SK-MEL-5 (cell line): ENCODE measurements at places on chromosomes 16 and 17. TPM values are rescaled to one million over a fixed set of nuclear protein-coding genes. Genes with fewer than 3 reads are reported as not detected.

- no peak for DNase-seq
Measured at GRCh38 chr17:38893607-38894006, 23.7 kb downstream of the LASP1 start.

The PKMYT1 gene
- total RNA-seq, result 12.5 and 13.8 TPM in 2 replicates

DNA sequence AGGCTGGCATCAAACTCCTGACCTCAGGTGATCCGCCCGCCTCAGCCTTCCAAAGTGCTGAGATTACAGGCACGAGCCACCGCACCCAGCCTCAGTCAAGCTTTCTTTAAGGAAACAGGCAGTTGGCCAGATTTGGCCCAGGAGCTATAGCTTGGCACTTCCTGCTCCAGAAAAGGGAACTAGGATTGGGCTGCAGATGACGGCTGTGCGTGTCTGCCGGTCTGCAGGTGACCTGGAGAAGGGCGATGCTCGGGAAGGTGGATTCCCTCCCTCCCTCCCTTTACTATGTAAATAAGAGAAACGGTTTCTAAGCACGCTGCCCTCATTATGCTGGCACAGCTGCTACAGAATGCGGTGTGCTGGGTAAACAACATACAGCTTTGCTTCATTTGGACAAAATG lies 215.9 kb downstream of the RPTOR start:
- no peak for DNase-seq

The PDK2 gene
- 9.5 TPM in 2 replicates for total RNA-seq

The C16orf96 gene
- total RNA-seq, result not detected in 2 replicates

GRCh38 chr16:3541527-3542155 lies 35.6 kb downstream of the NLRC3 start:
- no peak for DNase-seq

DNA sequence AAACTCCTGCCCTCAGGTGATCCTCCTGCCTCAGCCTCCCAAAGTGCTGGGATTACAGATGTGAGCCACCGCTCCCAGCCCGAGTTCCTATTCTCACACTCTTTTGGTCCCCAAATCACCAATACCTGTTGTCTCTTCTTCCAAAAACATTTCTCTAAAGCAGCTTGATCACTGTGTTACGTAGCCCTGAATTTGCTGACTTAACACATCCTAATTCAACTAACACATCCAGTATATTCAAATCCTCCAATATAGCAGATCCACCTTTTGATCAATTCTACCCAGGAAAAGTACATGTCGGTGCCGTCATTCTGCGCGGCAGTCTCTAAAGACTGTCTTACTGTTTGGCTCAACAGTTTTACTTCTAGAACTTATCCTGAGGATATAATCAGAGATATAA lies 191.3 kb downstream of the ZNF18 start:
- DNase-seq, result no peak

The DOC2B gene
- 0.03 and 0.64 TPM in 2 replicates for total RNA-seq

DNA sequence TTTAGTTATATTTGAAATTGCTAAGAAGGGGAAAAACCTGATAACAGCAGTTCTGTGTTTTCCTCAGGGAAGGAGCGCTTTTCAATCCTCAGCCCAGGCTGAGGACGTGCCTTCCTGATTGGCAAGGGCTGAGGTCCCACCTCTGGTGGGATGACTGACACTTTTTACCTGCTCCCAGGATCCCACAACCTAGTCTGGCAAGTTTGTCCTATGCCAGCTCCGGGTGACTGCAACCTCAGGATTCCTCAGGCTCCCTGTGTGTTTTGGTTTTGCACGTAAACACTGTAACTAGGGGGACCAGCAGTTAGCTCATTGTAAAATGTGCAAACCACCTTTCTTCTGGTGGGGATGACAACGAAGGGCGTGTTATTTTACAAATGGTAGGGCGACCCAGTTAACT lies 7.5 kb downstream of the MARCHF10 start:
- no peak for DNase-seq

The SLFN14 gene
- total RNA-seq, result not detected in 2 replicates

GRCh38 chr16:53745753-53746266 lies 41.9 kb downstream of the FTO start:
- DNase-seq, result peak; percentile 24

The CHTF18 gene
- 6.6 and 7.6 TPM in 2 replicates for total RNA-seq

- no peak for DNase-seq
Measured at GRCh38 chr17:75450270-75450669, 6.2 kb upstream of the TMEM94 start.

DNA sequence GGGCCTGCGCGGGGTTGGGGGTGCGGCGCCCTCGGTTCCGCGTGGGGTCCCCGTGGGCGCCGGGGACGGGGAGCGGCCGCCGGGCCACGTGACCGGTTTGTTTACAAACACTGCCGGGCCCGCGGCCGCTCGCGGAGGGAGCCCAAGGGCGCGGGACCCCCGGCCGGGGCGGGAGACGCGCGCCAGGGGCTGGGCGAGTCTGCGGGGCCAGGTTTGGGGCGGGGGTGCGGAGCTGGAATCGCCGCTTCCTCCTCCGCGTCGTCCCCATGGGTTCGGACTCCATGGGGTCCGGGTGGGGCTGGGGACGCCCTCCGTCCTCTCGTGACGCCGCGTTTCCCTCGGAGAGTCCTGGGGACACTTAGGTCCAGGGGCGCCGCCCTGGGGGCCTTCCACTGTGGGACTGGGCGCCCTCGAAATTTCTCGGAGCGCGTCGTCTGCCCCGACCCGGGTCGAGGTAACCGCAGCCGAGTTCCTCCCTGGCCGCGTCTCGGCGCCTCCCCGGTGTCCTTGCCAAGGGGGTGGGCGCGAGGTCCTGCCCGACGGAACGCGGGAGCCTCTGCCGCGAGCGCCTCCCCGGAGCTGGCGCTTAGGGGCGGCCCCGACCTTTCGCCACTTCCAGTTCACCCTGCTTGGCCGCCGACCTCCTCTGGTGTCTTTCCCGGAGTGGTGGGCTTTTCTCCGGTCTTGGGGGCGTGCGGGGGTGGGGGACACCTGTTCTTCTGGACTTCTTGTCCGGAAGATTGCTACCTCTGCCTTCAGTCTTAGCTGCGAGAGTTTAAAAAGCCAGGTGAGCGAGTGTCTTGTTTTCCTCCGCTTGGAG lies 684 bp downstream of the YPEL2 start:
- DNase-seq, result no peak

- no peak for DNase-seq
Measured at GRCh38 chr16:28977703-28978662, 3.4 kb downstream of the SPNS1 start.

- no peak for DNase-seq
Measured at GRCh38 chr17:70752966-70753467, 583.7 kb downstream of the KCNJ2 start.

The STUB1 gene
- 112 and 126 TPM in 2 replicates for total RNA-seq

The TEX19 gene
- total RNA-seq, result 0.05 and 0.19 TPM in 2 replicates

The CACNG5 gene
- total RNA-seq, result not detected in 2 replicates

DNA sequence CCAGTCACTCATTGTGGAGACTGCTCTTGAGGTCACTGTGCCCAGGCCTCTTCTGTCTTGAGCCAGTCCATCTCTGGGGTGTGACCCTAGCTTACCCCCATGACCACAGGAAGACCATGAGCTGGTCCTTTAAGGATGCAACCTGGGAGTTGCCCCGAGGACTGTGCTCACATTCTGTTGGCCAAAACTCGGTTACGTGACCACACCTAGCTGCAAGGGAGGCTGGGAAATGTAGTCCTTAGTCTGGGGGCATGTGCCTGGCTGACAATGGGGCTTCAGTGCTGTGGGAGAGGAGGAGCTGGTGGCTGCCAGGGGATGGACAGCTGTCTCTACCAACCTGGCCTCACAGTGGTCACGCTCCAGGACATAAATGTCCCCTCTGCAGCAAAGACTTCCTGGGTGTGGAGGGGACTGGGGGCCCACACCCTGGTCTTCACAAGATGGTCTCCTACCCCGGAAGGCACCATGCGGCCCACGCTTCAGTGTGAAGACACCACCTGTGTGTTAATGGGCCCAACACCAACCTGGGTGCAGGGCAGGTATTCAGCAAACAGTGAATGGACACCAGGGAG lies 55.4 kb downstream of the JPH3 start:
- DNase-seq, result peak; percentile 85

DNA sequence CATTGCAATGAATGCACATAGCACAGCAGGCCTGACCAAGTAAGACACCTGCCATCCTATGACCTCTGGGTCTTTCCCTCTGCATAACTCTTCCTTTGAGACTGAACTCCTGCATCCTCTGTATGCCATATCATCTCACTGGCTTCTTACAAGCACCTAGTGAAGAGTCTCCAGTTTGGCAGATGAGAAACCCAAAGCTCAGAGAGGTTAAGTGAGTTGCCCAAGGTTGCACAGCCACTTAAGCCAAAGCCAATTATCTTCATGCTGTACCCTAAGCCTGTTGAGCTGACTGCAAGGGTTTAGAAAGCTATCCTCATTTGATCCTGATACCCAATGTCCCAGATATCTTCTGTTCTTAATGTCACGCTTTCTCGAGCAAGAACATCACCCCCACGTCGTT lies 35.2 kb downstream of the TMEM186 start:
- DNase-seq, result no peak

DNA sequence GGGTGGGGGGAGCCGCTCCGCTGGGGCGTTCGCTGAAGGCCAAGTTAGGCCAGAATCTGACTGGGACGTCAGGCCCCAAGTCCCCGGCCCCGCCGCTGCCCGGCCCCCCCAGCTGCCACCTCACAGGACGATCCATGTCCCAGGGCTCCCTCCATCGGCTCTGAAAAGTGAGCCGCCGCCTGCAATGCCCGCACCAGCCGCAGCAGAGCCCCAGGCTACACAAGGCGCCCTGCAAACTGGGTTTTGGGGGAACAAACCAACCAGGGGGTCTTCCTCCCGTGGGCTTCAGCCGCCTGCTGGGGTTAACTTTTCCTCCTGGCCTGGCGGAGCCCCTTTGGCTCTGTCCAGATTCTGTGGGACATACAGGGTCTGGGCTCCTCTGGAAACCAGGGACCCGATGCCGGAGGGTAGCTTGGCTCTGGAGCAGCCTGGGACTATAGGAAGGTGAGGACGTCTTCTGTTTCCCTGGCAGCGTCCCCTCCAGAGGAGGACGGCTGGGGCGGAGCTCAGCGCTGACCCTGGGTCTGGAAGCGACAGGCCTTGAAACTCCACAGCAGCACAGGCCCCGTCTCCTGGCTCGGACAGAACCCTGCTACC lies 835 bp downstream of the NME4 start:
- peak; percentile 66 for DNase-seq

The TAC4 gene
- total RNA-seq, result not detected in 2 replicates

The ASGR2 gene
- total RNA-seq, result not detected in 2 replicates

The KIFC3 gene
- total RNA-seq, result 50.4 and 68.1 TPM in 2 replicates

The TMIGD1 gene
- total RNA-seq, result not detected in 2 replicates

The GNAO1 gene
- 3.7 TPM in 2 replicates for total RNA-seq

DNA sequence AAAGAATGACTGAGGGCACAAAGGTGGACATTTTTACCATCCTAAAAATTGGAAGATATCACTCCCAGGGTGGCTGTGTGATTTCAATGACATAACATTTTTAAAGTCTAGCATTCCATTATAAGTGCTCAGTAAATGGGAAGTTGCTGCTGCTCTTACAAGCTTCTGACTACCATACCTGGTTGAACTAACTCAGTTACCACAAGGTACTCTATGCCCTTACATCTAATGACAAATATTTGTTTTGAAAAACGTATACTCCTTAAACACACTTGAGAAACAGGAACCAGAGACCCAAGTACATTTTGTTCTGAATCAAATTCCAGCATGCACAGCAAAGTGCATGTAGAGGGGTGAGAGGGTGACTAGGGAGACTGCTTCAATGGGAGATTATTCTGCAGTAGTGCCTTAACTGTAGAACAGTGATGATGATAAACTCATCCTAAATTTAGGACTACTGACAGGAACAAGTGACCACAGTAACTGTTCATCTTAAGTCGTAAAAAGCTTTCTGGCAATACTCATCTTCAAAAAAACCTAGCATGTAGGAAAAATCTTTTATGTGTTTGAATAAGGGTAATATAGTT lies 83.5 kb downstream of the KANSL1 start:
- DNase-seq, result no peak

GRCh38 chr17:78966910-78967600 lies 12.7 kb downstream of the LGALS3BP start:
- DNase-seq, result no peak

The KRT9 gene
- not detected in 2 replicates for total RNA-seq

DNA sequence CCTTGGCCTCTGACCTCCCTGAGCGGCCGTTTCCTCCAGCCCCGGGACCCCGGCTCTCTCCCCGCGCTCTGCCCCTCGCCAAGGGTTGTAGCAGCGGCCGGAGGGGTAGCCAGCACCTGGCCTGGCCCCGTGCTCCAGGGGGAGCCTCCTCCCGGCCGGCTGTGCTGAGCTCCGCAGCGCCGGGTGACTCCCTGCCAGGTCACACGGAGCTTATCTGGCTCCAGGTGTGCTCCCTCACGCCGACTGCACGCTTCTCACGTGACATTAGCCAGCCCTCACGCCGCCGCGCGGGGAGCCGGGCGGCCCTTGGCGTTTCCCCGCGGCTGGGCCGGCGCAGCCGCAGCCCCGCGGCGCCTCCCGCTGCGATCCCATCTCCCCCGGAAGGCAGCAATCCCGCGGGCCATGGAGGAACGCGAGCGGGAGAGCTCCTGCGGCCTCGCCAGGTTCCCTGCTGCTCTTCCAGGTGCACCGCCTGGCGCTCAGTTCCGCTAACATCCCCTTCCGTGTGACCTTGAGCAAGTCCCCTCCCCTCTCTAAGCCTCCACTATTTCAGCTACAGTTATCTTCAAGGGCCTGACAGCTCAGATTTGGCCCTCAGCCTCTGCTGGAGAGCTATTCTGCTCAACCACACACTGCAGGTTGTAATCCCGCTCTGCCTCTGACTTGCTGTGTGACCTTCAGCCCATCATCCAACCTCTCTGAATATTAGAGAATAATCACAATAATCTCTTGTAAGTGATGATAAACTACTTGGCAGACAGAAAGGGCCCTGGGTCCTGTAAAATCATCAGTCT lies 3.4 kb downstream of the MYO18A start:
- no peak for DNase-seq

DNA sequence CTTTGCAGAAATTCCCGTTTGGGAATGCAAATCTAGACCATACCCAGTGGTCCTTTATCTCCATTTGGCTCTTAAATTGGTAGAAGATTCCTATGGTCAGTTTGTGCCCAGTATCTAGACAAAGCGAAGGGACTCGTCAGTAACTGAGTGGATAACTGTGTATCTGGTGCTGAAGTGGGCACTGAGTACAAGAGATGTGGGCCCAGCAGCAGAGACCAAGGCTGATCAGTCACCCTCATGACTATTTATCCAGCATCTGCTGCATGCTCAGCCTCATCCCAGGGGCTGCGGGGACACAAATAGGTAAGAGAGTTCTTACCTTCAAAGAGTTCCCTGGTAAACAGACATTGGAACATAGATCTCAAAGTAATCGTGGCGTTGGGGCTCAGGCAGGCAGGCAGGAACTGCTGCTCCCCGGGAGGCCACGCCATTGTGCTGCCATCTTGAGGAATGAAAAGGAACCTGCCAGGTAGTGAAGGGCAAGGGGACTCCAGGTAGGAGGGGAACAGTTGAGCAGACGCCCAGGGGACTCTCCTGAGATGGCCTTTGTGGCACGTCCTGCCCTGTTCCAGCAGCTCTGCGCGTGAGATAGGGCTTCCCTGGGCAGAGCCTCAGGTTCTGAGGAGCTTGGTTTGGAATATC lies 10.3 kb downstream of the NT5M start:
- peak; percentile 51 for DNase-seq

The ADCY9 gene
- 8.0 and 8.3 TPM in 2 replicates for total RNA-seq

DNA sequence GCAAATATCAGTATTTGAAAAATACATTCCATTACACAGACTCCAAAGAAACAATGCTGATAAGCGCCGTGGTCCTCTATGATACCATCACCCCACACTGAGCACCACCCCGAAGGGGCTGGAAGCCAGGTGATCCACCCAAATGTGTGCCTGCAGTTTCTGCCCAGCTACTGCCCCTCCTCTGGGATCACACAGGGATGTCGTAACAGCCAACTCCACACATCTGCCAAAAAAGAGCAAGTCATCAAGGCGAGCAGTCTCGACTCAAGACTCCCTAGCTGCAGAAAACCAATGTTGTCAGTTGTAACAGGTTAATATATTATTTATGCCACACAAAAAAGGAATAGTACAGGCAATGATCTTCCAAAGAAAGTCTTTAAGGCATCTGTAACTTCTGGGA lies 21.0 kb downstream of the CYB5D2 start:
- DNase-seq, result no peak
